Pancreas (tissue), 10 donors: ENCODE measurements at places on chromosomes 1 and 21. TPM values are rescaled to one million over a fixed set of nuclear protein-coding genes. Genes with fewer than 3 reads are reported as not detected.

The HENMT1 gene
- 0.73 TPM for total RNA-seq

The FAM3B gene
- total RNA-seq, result 120 TPM

DNA sequence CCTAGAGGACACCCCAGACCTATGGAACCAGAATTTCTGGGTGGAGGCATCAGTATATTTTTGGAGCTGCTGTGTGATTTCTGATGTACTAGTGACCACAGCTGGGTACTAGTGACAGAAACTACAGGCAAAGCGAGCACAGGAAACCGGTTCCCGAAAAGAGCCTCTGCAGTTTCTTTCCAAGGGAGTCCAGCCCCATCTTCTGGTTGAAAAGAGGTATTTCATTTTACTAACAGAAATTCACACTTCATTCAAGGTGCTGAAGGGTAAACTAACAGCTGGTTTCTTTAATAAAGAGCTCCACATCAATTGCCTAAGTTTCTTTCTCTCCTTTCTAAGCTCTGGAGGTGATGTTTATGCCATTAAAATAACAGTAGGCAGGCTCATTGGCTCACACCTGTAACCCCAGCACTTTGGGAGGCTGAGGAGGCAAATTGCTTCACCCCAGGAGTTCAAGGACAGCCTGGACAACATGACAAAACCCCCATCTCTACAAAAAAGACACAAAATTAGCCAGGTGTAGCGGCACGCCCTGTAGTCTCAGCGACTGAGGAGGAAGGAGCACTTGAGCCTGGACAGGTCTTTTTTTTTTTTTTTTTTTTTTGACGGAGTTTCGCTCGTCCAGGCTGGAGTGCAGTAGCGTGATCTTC, 22.0 kb downstream of the THAP3 start:
- no peaks in the 10 kb centered on the region for H3K36me3 ChIP-seq
- H3K27ac ChIP-seq, result no peak overlapping the region
- no peaks in the 10 kb centered on the region for H3K4me1 ChIP-seq

GRCh38 chr1:3028531-3029282, 7.4 kb downstream of the ACTRT2 start:
- H3K27me3 ChIP-seq, result no peaks in the 10 kb centered on the region
- DNase-seq, result no peak
- H3K4me3 ChIP-seq, result no peak overlapping the region
- H3K4me1 ChIP-seq, result no peaks in the 10 kb centered on the region
- no peaks in the 10 kb centered on the region for H3K36me3 ChIP-seq
